Activated T-cell treated with anti-CD3 and anti-CD28 coated beads, Interleukin-2, amount 50 U/mL, for 48 hours (primary cell): ENCODE measurements at places on chromosomes 2 and 18.
A peak's percentile ranks its signal among the peaks of the same experiment; 100 is the strongest.

DNA sequence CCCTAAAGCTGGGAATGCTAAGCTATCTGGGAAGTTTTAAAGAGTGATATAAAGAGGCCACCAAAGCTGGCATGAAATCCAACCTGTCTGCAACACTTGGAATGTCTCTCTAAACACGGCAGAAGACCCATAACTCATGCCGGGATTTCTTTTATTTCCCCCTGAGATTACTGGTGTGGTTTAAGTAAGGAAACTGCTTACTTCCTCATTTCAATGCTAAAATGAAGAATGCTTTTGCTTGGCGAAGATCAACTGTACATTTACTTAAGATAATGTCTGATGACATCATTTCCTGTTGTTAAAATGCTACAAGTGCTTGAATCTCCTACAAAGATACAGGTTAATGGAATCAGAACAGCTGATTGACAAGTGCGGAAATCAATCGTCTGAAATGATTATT lies 353.8 kb upstream of the SALL3 start:
- no peak for DNase-seq

DNA sequence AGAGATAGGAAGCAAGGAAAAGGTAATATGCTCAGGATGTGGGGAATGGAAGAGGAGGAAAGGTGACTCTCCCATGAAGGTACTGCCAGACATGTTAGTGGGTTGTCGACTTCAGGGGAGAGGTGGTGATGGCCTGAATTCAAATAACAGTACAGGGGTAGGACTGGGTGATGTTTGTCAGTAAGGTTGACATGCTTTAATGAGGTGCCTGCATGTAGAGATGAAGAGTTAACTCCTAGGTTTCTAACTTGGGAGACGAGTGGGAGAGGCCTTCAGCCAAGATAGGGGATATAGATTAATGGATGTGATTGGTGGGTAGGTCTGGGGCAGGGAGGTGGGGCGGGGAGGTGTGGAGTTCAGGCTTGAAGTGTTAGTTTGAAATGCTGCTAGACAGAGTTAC lies 2.6 kb downstream of the NAPG start:
- DNase-seq: no peak

DNA sequence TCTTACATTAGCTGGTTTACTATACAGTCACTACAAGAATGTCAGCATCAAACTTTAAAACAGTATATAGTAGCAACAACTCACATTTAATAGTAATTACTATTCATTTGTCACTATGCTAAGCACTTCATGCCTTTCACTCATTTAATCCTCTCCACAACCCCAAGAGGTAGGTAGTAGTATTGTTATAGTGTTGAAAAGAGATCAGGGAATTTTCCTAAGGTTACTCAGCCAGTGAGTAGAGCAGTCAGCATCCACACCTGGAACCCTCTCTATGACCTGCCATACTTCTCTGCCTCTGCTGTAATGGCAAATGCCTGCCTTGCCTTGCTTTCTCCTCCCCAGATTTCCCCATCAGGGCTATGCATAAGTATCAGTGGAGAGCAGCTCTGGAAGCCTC lies 24.8 kb downstream of the SKOR2 start:
- DNase-seq: no peak

GRCh38 chr2:176129813-176130146 lies 275 bp downstream of the HOXD8 start:
- no peak for DNase-seq

GRCh38 chr2:202423139-202423538 lies 47.0 kb downstream of the BMPR2 start:
- no peak for DNase-seq

DNA sequence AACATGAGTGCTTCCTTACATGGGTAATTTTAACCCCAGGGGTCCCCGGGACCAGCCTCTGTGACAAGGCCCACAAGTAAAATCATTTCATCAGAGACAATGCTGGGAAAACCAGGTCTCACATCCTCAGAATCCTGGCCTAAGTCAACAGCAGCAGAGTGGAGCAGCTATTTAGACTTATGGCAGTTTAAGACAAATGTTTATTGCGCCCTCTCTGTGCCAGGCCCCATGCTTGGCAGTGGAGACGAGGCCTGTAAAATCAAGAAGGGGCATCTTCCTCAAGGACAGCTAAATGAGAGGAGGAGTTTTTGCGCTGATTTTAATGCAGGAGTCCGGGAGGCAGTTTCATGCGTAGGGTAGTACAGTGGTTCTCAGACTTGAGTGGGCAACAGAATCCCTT lies 56.0 kb upstream of the ACAA2 start:
- DNase-seq: no peak

DNA sequence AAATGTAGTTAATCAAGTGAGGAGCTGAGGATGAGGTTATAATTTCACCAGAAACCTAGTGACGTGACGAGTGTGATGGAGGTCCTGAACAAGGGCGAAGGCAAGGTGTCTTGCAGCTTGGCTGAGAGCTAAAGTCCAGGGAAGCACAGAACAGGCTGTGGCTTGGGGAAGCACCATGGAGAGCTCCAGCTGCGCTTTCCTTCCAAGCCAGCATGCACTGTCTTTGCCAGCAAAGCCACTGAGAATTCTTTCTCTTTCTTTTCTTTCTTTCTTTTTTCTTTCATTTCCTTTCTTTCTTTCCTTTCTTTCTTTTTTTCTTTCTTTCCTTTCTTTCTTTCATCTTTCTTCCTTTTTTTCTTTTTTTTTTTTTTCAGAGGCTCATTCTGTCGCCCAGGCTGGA lies 239.3 kb downstream of the FBXO15 start:
- DNase-seq: no peak

DNA sequence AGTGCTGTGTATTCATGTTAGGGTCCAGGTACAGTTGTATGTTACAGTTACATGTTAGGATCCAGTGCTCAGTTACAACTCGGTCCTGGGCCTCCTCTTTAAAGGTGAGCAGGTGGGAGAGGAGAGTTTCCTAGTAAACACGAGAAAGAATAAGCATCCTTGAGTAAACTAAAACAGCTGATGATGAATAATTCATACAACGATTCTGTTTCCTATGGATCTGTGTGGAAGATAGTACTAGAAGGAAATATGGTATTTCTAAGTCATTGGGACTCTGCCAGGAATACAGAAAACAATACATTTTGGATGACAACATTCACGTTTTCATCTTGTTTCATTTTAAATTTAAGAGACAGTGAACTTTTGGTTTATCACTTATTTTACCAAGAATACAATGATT lies 29.5 kb downstream of the SNTG2 start:
- DNase-seq: no peak

GRCh38 chr18:47204908-47205522 lies 28.9 kb upstream of the IER3IP1 start:
- DNase-seq: peak; percentile 30

DNA sequence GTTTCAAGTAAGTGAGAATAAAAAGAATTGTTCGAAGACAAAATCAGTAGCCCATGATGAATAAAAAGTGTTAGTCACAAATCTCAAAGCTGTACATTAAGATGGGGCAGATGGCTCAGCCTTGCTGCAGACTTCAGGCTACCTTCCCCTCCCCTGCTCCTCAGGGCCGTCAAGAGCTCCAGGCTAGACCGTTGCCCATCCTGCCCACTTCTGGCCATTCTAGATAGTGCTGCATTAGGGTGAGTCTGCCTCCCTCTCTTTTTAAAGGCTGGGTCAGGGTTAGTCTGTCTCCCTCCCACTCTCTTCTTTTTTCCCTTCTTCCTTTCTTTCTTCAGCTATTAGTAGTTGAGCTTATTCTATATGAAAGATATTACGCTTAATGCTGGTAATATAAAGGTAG lies 86.0 kb downstream of the MAPRE2 start:
- no peak for DNase-seq

GRCh38 chr2:104702031-104702850 lies 151.7 kb upstream of the POU3F3 start:
- DNase-seq: no peak

DNA sequence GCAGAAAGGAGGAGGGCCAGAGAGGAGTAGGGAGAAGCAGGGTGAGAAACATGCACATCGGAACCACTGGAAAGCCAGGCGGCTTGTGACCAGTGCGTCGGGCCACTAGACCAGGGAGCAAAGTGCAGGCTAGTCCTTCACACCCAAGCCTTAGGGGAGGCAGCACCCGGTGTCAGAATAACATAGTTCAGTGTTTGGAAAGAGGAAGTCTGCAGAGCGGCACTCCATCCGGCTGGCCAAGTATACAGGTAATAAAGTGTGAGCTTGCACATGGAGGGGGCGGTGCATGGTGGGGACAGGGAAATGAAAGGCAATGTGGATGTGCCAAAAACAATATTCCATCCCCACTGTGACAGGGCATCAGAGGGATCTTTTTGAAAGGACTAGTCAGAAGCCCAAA lies 69.7 kb downstream of the ZNF521 start:
- DNase-seq: no peak

DNA sequence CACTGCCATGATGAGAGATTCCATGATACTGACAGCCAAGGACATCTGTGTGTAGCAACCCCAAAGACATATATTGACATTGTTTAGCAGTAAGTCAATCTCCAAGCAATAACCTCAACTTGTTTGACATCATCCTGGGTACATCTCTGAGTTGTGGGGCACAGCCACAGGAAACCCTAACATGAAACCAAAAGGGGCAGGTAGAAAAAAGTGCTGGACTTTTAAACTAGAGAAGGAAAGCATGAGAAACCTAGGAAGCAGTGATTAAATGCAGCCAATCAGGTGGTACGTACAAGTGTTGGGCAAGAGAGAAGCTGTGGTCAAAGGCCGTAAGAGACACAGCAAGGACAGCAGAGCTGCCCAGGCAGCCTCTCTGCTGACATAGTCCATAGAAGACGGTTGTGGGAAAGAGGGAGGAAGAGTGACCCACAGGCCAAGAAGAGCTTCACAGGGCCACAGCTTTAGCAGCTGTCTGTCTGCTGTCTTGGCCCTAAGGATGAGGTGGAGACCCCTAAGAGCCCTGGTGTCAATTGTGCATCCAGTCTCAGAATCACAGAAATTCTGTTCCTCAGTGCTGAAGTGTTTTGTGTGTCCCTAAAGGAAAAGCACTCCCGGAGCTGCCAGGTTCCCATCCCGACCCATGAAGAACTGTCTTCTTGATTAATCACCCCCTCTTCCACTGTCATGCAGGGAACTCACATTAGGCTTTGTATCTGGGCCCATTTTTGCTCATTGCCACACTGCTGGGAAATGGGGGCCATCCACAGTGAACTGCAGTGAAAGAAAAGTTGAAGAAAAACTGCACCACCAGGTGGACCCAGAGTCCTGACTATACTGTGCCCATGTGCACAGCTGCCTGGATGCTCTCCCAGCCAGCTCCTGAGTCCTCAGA lies 25.4 kb upstream of the CHN1 start:
- peak; percentile 28 for DNase-seq

DNA sequence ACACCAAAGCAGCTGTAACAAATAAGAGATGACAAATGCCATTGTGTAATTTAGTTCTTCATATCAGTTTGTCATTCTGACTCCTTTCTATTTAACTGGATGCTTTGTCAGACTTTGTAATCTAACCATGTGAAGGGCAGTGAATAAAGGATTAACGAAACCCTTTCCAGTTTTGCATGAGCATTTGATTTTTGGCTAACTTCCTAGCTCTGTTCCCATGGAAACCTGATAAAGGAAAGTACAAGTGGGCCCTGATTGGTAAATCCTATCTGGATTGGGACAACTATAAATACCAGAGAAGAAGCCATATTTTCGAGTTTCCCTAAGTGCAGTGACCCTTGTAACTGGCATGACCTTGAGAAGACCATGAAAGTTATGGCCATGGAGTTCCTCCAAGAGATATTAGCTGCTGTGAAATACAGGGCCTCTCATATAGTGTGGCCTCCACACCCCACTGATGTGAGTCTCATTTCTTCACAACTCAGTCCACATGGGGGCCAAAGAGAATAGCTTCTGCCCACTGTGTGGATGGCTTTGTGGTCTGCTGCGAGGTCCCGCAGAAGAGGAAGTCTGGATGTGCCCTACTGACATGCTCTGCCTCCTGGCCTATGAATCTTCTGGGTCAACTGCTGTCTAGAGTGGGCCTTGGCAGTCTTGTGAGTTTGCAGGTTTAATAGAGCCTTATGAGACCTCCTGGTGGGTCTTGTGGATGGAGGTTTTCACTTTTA lies 38.2 kb upstream of the CYP1B1 start:
- DNase-seq: no peak

DNA sequence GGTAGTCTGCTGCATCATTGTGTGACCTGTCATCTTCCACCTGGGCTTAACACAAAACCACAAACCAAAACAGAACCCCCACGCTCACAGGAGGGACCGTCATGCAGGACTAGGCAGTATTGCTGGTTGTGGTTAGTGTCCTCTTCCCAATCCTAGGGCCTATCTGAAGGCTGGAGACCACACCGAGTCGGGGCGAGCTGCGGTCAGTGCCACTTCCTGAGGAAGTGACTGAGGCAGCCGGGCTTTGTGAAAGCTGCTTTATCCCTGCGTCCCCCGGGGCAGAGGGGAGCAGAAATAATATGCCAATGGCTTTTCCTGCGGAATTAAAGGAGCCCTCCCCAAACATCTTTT lies 22.9 kb downstream of the ZNF532 start:
- peak; percentile 49 for DNase-seq

- DNase-seq: no peak
These were observed 33.5 kb upstream of the CCDC93 start for GRCh38 chr2:118047380-118047826.

DNA sequence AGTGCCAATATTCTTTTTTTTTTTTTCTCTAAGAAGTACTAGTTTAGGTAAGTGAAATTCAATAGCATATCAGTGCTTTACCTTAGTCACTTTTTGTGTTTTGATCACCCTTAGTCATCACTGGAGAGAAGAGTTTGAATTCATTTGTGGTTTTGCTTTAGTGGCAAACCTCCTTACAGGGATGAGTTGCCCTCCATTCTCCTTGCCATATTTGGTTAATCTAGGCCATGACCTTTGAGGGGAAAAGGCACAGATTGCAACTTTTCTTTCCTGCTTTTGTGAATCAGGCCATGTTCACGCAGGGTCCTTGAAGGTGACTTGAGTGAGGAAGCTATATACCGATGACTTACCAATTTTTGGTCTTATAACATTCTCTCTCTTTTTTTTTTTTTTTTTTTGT lies 34.4 kb downstream of the PLEKHA3 start:
- peak; percentile 59 for DNase-seq

DNA sequence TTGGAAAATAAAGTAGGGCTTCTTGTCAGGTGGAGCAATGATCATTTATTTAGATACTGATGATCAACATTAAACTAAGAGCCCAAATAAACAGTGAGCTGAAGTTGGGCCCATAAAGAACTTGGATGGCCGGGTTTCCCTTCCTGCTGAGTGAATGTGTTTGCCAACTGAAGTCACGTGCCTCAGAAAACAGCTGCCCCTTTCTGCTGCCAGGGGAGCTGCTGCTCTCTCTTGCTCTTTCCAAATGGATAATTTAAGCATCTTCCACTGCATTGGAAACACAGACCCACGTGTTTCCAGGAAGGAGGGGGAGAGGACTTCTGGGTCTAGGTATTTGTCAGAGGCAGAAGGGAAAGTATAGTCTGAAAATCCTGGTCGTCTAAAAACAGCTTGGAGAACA lies 22.9 kb upstream of the NCKAP5 start:
- DNase-seq: no peak

GRCh38 chr2:138640921-138641676 lies 139.1 kb downstream of the NXPH2 start:
- DNase-seq: no peak

- DNase-seq: no peak
These were observed 67.6 kb downstream of the FEZ2 start for GRCh38 chr2:36530178-36530982.
